Mammary epithelial cell (primary cell): ENCODE measurements at places on chromosomes 2 and 18.
A peak's percentile ranks its signal among the peaks of the same experiment; 100 is the strongest.

GRCh38 chr2:233862261-233862768 lies 5.9 kb downstream of the MSL3B start:
- no peak for DNase-seq

DNA sequence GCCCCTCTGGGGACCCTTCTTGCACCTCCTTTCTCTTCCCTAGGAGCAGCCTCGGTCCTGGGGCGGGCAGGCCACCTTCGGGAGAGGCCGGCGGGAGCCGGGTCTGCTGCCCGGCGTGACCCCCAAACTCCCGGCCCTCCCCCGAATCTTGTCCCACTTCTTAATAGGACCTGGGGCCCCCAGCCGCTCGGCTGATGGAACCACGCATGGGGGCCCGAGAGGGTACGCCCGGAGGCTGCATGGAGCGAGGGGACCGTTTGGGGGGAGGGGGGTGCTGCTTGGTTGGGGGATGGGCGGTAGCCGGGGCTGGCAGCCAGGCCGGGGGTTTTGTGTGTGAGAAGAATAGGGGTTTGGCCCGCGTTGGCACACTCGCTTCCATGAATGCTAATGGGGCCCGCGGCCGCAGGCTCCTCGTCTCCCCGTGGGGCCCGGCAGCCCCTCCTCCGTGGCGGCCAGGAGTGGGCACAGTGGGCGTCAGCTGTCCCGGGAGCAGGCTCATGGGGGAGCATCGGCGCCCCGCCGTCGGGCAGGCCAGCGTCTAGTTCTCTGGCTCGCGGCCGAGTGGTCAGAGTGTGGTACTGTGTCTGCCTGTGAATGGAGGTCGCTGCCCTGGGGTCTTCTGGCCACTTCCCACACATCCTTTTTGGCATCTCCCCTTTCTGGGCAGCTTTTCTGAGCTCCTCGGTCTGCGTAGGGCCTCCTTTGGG lies 1.0 kb downstream of the GAREM2 start:
- DNase-seq = no peak

GRCh38 chr18:76457475-76457874 lies 37.6 kb downstream of the ZNF516 start:
- DNase-seq = no peak

DNA sequence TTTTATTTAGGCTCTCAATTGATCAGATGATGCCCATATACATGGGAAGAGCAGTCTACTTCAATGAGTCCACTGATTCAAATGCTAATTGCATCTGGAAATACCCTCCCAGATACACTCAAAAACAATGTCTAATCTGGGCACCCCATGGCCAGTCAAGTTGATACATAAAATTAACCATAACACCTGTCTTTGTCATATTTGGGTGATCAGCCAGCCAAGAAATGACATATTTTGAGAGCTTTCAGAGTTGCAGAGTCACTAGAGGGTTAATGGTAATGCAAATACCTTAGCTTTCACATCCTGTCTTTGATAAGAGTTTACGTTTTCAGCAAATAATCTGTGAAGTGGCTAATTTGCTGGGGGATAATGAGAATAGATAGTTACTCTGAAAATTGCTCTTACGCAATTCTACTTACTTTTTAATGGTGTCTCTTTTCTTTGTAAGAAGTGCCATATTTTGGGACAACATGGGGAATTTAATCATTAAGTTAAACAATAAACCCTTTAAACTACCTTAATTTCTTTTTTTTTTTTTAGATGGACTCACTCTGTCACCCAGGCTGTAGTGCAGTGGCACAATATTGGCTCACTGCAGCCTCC lies 49.1 kb downstream of the CCDC195 start:
- DNase-seq = no peak

- DNase-seq = peak; percentile 57
Observed at GRCh38 chr2:20350041-20350712, 467 bp downstream of the PUM2 start.

DNA sequence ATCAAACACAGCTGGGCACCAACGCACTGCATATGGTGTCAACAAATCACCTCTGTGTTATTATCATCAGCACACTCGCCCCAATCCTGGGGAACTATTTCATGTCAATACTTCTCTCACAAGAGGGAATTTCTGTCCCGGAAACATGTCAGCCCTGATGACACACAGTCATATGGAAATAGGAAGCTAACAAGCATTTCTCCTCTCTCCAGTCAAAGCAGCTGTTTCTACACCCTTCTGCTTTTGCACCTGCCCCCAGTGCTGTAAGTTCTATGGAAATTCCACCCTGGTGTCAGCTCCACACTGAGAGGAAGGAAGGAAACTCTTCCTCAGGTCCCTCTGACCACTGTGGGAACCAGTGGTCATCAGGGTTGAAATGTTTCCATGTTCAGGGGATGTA lies 447.6 kb upstream of the ID2 start:
- DNase-seq = no peak

DNA sequence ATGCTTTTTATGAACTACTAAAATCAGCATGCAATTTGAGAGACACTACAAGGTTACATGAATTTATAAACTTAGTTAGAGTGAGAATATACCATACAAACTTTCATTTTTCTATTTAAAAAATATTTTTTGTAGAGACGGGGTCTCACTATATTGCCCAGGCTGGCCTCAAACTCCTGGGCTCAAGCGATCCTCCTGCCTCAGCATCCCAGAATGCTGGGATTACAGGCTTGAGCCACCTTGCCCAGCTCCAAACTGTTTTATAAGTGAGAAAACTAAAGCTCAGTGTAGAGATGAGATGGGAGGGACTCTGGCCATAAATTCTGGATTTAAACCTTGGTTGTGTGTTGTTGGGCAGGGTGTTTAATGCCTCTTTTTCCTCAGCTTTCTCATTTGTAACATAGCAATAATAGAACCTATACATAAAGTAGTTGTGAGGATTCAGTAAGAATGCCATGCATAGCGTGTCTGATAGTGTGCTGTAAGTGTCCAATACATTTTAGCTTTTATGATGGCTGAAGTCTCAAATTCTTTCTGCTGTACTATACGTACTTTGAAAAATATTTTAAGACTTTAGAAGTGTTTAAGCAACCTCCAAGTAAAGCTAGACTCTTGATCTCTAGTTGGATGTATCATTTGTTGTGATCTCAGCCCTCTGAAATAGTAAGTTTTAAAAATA lies 9.7 kb downstream of the CAB39 start:
- DNase-seq = no peak

GRCh38 chr2:122480501-122481243 lies 725.2 kb downstream of the TSN start:
- DNase-seq = no peak

DNA sequence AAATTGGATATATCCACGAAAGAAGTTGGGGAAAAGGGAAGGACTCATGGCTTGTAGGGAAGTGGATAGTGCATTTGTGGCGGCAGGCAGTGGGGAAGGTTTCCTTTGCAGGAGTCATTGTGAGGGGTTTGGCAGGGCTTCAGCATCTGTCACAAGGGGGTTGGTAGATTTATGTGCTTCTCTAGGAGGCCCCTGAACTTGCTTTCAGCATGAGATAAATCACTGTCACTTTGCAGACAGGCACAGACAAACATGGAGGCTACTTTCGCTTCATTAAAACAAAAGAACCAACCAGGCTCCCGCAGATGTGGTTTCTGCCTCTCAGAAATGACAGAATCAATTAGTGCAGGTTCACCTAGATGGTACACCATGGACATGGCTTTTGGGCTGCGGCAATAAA lies 340.7 kb downstream of the TGIF1 start:
- no peak for DNase-seq
